ENCODE measurements at places on chromosomes 12 and 14.
A peak's percentile ranks its signal among the peaks of the same experiment; 100 is the strongest.

GRCh38 chr12:27870939-27871338 is 90.9 kb upstream of the MANSC4 start:
- no peak for DNase-seq

GRCh38 chr12:51891843-51892242 is 3.9 kb downstream of the ANKRD33 start:
- no peak for DNase-seq

GRCh38 chr12:56119361-56119796 is 1.3 kb downstream of the ZC3H10 start:
- peak; percentile 72 for DNase-seq

GRCh38 chr14:76919431-76920330 is 93.5 kb downstream of the LRRC74A start:
- DNase-seq: peak; percentile 22

- no peak for DNase-seq
These were observed 12.2 kb upstream of the TUBA1A start for GRCh38 chr12:49200919-49201594.

DNA sequence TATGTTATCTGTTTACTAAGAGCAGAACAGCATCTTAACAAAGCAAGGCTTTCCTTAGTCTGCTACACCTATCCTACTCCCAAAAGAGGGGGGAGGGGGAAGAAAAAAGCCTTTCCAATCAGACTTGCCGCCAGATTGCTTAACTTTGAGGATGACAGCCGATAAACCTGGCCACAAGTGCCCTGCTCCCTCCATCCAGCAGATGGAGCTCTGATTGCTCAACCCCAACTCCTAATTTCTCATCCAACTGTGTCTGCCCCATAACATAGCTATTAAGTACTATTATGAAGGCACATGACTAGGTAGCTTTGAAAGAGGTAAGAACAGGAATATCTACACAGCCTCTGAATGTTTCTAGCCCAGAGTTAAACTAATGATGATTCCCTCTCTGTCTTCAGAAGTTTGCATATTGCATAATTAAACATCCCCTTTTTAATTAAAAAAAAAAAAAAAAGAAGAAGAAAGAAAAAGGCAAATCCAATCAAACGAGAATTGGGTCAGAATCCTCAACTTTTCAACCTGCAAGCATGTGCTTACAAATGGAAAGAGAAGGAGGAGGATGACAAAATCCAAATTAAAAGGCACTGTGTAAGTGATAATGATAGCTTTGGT is 247.4 kb downstream of the GALC start:
- DNase-seq: no peak

DNA sequence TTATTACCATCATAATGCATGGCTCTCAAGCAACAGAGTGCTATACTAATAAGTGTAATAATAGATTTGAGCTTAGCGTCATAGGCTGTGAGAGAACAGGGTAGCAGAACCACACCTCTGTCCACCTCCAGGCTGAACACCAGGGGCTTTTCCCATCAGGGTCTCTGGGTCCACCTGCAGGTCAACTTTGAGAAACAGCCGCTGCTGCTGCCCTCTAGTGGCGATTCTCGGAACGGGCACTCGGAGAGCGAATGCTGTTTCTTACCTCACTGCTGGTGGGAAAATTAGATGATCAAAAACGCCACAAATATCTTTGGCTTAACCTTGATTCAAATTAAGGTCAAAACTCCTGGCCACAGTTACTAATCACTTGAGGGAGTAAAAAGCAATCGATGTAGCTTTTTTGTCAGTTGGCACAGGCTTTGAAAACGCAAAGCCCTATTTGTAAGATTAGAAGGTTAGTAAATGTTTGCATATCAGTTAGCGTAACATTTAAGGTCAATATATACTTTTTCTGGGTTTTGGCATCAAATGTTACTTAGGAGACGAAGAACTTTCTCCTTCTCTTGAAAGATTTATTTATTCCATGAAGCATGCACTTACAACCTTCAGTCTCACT is 127.9 kb upstream of the TMEM132D start:
- no peak for DNase-seq

DNA sequence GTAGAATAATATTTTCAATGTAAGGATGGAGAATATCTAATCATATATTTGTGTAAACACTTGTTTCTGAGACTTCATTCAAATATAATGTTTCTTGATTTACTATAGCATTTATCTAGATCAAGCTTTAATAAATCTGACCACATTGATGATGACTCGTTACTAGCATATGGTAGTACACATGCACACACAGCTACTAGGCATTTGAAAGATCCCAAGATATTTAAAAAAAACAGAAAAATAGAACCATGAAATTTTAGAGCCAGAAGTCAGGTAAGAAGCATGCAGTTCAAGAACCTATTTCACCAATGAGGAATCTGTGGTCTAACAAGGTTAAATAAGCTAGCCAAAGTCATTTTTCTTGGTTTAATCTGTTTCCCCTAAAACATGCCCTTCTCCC is 32.0 kb downstream of the DCP1B start:
- DNase-seq: no peak

GRCh38 chr12:25861226-25861625 is 97.3 kb upstream of the RASSF8 start:
- no peak for DNase-seq

GRCh38 chr14:54566410-54567223 is at the start of gene SAMD4A:
TSS of gene SAMD4A (plus strand) at chr14:54567128. CDS start at chr14:54567917, 789 bp downstream.
- DNase-seq: peak; percentile 76
